ENCODE measurements at places on chromosomes 2 and 18. TPM values are rescaled to one million over a fixed set of nuclear protein-coding genes. Genes with fewer than 3 reads are reported as not detected.

DNA sequence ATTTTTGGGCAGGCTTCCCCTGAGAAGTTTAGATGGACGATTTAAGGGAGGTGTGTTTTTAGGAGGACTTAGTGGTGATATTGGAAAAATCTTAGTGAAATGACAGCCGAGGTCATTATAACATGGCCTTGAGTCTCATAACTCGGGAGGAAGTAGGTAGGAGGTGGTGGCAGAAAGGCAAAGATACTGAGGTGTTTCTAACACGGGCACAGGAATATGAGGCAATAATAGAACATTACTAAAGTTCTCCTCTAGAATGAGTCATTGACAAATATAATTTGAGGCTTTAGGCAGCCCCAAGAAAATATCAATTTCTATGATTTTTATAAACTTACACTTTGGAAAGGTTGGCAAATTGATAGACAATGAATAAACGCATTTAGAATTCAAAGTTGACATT is 146.1 kb upstream of the ZEB2 start:
- no peak for DNase-seq

DNA sequence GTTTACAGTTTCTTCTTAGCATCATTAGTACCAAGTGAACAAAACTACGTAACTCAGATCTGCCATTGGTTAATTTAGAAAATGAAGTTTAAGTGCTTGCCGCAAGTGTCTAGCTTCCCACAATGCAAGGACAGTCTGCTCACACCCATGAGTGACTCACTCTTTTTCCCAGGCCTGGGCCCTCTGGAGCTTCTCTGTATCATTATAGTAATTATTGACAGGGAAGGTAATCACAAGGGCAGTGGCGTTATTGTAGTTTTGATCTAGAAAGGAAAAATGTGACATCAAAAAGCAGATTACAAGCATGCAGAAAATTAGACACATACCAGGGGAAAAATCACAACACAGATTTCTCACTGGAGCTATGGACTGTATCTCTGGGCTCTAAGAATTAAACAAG is 38.5 kb downstream of the NPC1 start:
- DNase-seq: peak; percentile 72

The ABHD3 gene
- 52.6 TPM for total RNA-seq

- no peak for DNase-seq
These were observed 26.0 kb downstream of the CWC22 start for GRCh38 chr2:179981085-179981484.

- DNase-seq: no peak
These were observed 29.5 kb upstream of the ODC1 start for GRCh38 chr2:10477443-10478297.

- DNase-seq: peak; percentile 20
These were observed 1111.0 kb upstream of the SLC39A10 start for GRCh38 chr2:194545978-194546377.

The PLA2R1 gene
- total RNA-seq: 1.1 TPM

DNA sequence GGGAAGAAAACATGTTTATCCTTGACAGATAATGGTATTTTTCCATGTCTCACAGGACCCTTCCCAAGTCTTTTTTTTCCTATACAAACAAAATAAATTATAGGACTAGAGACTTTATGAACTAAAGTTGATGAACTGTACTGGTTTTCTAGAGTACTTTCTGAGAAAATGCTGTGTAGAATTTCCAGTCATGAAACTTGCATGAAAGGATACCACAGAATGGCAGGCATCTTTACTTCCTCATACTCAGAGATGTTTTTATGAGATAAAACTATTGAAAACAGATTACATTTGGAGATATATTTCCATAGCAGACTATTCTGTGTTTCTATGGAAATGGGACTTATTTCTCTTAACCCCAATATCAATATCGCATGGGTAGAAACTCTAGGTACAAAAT is 403.5 kb downstream of the PARD3B start:
- no peak for DNase-seq

DNA sequence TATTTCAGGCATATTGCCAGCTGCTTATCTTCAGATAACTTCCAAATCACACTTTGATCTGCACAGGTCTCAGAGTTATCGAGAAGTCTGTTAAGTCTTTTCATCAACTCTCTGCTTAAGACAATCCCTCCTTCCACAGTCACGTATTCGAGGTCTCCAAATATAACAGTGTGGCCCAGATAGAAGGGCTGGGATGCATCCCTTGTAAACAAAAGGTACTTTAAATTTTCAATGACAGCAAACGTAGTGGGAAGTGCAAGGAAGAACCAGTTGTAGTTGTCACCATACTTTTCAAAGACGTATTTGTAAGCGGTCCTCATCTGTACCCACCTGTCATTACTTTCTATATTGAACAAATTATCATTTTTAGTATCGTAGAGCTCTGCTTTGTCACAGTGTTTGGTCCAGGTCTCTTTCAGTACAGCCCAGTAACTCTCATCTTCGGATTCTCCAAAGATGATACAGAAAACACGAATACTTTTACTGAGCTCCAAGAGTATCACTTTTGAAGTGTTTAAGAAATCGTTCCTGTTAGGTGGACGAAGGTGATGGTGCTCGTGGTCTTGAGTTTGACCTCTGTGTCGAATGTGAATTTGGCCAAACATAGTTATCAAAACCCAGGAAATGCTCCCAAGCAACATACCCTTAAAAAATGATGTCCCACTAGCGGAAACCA is 445 bp downstream of the C1GALT1C1L start:
- no peak for DNase-seq

DNA sequence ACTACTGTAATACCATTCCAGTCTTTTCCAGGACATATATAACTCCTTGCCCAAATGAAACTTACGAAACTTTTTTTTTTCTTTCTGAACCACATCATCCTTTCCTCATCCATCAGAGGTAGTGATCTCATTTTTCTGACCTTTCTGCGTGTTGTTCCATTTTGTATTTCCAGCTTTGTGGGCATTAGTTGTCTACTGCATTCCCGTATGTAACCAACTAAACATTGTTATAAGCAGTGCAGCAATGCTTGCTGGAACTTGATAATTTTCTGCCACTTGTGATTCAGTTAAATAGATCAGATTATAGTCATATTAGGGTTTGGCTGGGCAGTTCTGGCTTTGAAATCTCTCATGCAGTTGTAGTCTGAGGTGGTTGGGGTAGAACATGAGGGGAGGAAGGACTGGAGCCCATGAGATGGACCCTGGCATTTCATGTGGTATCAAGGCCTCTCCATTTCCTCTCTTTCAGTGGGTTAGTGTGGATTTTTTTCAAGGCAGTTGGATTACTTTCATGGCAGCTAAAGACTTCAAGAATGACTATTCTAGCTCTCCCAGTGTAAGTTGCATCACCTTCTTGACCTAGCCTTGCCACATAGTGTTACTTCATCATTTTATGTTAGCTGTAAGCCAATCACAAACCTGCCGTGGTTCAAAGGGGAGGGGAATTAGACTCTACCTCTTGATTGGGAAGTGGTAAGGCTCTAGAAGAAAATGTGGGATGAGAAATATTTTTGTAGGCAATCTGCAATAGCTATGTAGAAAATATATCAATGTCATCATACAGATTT is 80.5 kb downstream of the EHBP1 start:
- DNase-seq: no peak

- no peak for DNase-seq
These were observed 37.0 kb downstream of the SMCHD1 start for GRCh38 chr18:2692508-2692907.

The SLC14A1 gene
- total RNA-seq: not detected

The CXCR1 gene
- total RNA-seq: not detected

The NPAS2 gene
- 113 TPM for total RNA-seq

- no peak for DNase-seq
These were observed 44.9 kb upstream of the SNTG2 start for GRCh38 chr2:905833-906140.

GRCh38 chr2:177272765-177273164 is 8.2 kb upstream of the NFE2L2 start:
- no peak for DNase-seq

DNA sequence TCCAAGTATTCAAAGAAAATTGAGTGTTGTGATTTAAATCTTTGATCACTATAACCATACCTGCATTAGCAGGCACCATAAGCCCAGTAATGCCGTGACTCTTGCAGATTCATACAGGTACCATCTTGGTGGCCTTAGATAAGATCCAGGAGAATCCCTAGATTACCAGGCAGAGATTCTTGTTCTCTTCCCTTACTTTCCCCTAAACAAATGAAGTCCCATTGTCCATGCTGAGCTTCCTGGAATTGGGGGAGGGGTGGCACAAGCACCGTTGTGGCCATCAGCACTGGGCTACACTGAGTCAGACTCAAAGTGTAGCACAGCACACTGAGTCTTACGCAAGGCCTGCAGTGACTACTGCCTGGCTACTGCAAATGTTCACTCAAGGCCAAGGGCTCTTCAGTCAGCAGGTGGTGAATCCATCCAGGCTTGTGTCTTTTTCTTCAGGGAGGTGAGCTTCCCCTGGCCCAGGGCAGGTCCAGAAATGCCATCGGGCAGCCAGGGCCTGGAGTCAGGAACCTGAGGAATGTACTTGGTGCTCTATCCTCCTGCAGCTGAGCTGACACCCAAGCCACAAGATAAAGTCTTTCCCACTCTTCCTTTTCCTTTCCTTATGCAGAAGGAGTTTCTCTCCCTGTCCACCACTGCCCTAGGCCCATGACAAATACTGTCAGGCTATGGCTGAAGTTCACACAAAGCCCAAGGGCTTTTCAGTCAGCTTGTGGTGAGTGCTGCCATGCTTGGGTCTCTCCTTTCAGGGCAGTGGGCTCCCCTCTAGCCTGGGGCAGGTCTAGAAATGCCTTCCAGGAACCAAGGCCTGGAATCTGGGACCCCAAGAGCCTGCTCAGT is 52.6 kb downstream of the CD28 start:
- DNase-seq: no peak

DNA sequence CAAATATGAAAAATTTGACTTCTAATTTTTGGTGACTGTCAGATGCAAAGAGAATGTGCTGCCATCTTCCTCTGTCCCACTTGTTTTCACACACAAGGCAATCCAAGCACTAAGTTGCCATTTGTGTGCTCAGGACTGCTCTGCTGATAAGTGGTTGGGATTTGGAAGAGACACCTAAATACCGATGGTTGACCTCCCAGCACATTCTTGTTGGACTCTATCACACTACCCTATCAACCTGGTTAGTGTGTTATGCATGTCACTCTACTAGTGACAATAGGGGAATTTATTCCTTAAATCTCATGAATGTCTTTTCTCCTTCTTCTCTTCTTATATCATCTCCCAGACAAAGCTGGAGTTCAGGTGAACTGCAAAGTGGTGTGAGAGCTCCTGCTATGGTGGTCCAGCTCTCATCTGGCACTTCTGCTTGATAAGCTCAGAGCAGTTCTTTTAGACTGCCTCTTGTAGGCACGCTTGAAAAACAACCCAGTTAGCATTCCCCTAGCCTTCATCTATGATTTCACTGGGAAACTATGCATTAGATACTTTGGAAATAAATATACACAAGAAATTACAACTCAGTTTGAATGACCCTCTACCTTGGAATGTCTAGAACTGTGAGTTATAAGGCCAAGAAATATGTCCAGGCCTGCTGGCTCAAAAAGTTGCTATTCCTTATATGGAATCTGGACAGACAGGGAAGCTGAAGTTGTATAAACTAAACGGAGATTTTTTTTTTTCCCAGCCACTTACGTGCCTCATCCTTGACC is 404.8 kb downstream of the MEIS1 start:
- DNase-seq: peak; percentile 79

DNA sequence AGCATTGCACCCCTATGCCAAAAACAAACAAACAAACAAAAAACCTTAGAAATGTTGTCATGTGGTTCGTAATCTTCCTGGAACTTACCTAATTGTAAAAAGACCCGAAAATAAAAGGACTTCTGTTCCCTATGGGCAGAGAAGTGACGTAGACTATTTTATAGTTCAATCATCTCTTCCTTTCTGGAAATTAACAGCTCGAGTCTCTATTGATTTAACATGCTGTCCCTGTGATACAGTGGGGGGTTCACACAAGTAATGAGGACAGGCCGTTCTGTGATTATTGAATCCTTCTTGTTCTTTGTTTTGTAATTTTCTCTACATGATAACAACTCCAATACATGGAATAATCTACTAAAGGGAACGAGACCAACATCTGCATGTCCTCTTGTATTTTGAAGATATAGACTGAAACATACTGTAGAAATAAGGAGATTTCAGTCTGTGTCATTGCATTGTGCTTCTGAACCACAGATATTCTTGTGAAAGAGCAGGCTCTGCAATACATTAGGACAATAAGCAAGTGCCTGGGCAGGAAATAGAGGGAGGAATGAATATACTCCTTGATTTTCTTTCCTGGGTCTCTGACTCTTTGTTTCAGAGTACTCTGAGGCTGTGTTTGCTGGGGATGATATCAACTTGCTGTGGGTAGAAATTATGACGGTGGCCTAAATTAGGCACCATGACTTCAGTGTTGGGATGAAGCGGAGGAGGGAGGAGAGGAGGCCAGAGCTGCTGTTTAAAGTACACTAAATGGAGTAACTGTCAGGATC is 65.7 kb upstream of the PPM1B start:
- no peak for DNase-seq

- DNase-seq: no peak
These were observed 53.9 kb downstream of the LDLRAD4 start for GRCh38 chr18:13272416-13272815.

DNA sequence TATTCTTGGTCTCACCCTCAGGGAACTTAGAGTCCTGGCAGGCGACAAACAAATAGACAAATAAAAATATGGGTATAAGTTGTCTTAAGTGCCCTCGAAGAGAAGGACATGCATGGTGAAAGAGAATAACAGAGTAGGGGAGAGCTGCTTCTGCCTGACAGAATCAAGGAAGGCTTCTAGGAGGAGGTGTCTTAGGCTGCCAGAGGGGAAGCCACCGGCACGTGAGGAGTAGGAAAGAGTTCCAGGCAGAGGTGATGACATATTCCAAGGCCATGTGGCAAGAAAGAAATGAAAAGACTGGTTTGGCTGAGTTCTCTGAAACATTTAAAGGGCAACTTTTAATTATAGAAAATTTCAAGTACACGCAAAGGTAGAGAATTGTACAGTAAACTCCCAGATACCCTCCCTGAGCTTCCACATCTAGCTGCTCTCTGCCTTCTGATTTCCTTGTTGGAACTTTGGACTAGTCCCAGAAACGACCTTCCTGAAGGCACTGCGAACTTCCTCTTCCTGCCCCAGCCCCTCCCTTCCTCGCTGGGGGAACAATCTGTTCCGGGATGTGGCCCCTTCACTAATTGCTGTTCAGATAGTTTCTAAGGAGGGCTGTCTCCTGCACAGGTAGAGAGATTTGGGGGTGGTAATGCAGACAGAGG is 91.7 kb downstream of the DYSF start:
- no peak for DNase-seq

DNA sequence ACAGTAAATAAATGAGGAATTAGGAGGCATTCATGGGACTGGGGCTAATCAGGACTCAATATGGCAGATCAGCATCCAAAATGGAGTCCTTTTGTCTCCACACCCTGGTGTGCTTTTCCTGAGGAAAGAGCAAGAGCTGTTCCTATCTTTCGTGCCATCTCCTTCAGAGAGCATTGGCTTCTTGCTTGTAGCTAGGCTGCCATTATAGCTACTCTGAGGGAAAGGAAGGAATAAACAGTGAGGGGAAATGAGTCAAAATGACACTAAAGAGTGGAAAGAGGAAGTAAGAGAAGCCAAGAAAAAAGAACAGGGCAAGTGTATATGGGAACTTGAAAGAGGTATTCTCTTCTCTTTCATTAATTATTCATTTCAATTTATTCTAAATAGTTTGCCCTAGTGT is 8.4 kb upstream of the NMI start:
- no peak for DNase-seq

The SH3BP4 gene
- total RNA-seq: 33.9 TPM

The TPGS2 gene
- total RNA-seq: 136 TPM

The BCL2 gene
- 5.1 TPM for total RNA-seq

The MYCN gene
- total RNA-seq: not detected

The MSTN gene
- total RNA-seq: not detected

The ZAP70 gene
- not detected for total RNA-seq

- DNase-seq: no peak
These were observed 20.0 kb downstream of the SP140L start for GRCh38 chr2:230346921-230347533.

Measured in Caki2 (cell line).